ENCODE measurements at places on chromosomes 1 and 21.
A peak's percentile ranks its signal among the peaks of the same experiment; 100 is the strongest.

DNA sequence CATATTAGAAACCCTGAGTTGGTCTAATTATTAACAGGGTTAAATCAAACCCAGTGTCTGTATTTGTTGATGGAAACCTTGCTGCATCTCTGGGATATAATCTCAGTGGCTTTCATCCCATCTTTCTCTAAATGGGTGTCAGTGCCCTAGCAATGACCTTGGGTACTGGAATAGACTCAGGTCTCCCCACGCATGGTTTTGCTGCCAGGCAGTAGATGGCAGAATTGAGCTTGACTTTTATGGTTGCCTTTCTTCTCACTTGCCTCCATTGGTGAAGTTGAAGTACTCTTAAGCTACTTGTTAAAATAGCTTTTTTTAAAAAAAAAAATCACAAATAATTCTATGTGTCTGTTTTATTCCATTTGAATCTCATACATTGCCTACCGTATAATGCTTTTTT, 81.8 kb upstream of the HMCN1 start:
- no peak for DNase-seq

- no peak for DNase-seq
These were observed 34.2 kb downstream of the PCAT6 start for GRCh38 chr1:202844935-202845334.

DNA sequence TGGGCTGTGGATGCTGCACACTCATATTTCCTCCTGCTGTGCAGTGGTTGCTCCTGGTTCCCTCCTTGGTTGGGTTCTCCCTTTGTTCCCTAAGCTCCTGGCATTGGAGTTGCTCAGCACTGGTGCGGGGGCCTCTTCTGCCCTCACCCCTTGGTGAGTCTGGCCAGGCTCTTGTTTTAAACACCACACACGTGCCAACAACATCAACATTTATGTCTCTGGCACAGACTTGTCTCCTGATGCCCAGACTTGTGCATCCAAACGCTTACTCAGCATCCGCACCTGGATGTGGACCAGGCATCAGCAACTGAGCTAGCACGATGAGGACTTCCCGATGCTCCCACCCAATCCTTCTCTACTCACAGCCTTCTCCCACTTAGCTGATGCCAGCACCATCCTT, 627.6 kb downstream of the NPHP4 start:
- DNase-seq = no peak

GRCh38 chr1:205284420-205285144, 37.0 kb downstream of the NUAK2 start:
- peak; percentile 87 for DNase-seq

DNA sequence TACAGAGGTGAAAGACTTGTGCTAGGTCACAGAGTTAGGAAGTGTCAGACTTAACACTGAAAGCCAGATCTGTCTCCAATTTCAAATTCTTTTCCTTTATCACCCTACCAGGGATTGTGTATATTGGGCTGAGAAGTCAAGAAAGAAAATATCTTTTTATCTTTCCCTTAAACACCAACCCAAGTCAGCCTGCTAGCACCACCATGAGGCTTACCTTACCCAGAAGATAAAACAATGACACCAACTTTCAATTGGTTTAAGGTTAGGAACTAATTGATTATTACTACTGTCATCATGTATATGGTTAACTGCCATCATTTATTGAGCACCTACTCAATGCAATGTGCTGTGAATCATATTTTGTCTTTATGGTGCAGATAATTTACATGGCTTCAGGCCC, 178.9 kb upstream of the FOXD3 start:
- no peak for DNase-seq

- DNase-seq = no peak
These were observed 5.0 kb downstream of the PFKL start for GRCh38 chr21:44304877-44305293.

GRCh38 chr1:90127288-90127953, 132.5 kb downstream of the ZNF326 start:
- no peak for DNase-seq

DNA sequence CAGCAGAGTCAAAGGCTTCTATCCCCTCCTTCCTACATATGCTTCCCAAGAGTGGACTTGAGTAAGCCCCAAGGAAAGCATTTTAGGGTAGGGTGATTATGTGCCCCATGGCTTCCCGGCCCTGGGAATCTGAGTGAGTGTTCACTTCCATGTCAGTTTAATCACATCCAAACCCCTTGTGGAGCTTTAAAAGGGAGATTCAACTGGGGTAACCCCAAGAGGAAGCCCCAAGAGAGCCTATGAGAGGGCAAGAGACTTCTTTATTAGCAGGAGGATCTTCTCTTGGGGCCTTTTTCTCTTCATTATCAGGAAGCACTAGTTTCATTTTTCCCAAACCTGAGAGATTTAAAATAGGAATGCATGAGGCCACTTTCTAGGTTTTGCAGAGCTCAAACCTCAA, 97.0 kb upstream of the IRF2BP2 start:
- no peak for DNase-seq

DNA sequence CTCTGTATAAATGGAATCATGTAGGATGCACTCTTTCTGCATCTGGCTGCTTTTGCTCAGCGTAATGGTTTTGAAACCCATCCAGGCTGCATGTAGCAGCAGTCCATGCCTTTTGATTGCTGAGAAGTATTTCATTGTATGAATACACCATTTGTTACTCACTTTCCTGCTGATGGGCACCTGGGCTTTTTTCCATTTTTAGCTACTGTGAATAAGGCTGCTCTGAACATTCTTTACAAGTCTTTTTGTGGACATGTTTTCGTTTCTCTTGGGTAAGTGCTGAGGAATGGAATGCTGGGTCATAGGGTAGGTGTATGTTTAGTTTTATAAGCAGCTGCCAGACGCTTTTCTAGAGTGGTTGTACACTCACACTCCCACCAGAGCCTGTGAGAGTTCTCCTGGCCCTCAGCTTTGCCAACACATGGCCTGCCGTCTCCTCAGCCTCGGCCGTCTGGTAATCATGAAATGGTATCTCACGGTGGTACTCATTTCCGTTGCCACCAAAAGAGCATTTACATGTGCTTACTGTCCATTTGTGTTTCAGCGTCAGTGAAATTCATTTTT, 22.7 kb downstream of the SLX9 start:
- no peak for DNase-seq
